ENCODE measurements at places on chromosomes 11 and 22. TPM values are rescaled to one million over a fixed set of nuclear protein-coding genes. Genes with fewer than 3 reads are reported as not detected.

Gene OR8D1
- not detected for total RNA-seq

Gene SDF2L1
- 10.5 TPM for total RNA-seq

Gene C22orf31
- not detected for total RNA-seq

DNA sequence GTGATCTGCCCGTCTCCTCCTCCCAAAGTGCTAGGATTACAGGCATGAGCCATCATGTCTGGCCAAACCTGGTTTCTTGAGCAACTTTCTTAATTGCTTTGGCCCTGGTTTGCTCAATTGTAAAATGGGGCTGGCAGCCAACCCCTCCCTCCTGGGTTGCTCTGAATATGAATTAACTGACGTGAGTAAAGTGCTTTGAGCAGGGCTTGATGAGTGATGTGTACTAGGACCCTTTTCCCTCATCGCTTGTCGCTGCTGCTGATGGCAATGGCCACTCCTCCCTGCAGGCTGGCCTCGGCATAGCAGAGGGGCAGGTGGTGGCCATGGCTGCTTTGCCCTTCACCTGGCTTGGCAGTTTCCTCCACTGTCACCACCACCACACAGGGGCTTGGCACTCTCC lies 41.5 kb downstream of the RNF141 start:
- no peak for DNase-seq

DNA sequence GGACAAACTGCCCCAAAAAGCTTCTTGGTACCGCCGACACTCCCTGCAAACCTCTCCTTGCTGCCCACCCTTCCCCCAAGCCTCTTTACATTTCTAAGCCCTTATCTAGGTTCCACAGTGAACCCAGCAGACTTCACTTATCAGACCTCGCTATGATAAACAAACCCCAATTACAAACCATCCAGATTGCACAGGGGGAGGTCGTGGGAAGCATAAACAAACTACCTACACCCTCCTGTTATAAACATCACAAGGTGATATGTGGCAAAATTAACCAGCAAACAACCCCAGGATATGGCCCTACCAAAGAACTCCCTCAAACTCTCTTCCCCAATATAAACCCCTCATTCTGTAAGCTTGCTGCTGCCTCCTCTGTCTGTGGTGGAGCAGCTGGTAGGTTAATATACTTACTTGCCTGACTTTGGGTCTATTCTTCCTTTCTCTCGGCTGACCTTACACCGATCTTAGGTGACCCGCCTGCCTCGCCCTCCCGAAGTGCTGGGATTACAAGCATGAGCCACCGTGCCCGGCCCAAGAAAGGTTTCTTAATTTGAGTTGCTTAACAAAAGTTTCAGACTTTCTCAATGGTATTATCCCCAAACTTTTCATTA lies 66.0 kb upstream of the TENM4 start:
- no peak for DNase-seq

GRCh38 chr11:19283991-19284390 lies 43.2 kb upstream of the E2F8 start:
- DNase-seq = no peak

DNA sequence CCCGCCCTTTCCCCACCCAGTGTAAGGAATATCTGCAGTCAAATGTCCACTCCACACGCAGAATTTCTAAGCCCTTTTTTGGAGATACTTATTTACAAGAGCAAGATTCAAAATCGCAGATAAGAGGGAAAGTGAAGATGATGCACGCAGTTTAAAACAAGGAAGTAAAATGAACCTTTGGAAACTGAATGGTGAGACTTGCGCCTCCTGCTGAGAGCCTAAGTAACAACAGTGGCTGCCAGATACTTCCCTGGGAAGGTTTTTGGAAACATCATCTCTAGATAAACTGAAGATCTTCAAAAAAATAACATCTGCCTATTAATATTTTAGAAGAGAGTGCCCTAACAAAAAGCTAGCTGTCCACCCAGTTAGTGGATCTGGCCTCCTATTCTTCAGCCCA lies 963.1 kb upstream of the FAT3 start:
- no peak for DNase-seq

DNA sequence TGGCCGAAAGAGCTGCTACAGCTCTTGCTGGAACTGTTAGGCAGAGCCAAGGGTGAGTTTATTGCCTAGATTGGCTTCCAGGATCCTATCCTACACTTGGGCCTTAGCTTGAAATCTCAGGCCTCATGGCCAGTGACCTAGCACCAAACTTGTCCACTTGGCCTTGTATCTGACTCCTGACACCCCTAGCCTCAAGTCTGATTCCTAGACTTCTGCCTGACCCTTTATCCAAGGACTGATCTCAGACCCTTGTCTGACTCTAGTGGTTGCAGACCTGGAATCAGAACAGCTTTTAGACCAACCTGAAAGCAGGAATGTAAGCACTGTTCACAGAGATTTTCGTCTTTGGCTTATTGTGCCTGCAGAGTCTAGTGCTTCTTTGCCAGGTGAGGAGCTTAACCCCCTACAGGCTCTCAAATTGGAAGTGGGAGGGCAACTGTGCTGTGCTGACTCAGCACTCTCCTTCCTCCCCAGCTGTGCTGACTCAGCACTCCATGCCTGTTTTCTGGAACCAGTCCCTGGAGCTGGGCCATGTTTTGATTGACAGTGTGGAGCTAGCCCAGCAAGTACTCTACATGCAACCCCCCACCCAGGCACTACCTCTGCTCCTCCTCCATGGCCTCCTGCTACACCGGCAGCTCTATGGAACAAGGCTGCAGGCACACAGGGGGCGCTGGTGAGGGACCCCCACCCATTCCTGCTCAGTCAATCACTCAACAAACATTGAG lies 35.1 kb downstream of the RRP8 start:
- DNase-seq = peak; percentile 93

GRCh38 chr11:57306940-57307565 lies 17.7 kb downstream of the TNKS1BP1 start:
- peak; percentile 76 for DNase-seq

DNA sequence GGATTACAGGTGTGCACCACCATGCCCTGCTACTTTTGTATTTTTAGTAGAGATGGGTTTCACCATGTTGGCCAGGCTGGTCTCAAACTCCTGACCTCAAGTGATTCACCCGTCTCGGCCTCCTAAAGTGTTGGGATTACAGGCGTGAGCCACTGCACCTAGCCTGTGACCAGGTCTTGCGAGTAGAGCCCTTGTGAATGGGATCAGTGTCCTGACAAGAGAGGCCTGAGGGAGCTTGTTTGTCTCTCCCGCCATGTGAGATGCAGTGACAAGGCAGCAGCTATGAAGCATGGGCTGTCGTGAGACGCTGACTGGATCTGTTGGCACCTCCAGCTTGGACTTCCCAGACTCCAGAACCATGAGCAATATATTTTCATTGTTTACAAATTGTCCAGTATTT lies 69.3 kb downstream of the LRRC32 start:
- no peak for DNase-seq

GRCh38 chr11:123543797-123544196 lies 110.6 kb downstream of the SCN3B start:
- peak; percentile 72 for DNase-seq

DNA sequence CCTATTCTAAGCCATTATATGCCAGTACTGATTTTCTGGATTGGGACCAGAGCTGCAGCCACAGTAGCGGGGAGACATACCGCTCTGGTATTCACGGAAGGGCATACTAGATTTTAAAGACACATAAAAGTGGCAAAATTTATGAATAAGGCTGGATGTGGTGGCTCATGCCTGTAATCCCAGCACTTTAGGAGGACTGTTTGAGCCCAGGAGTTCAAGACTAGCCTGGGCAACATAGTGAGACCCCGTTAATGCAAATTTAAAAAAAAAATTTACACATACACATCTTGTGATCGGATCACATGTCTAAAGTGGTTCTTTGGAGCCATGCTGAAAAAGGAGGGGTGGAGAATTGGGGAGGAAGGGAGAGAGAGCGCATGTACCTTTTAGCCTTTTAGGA lies 9.0 kb downstream of the RPL27A start:
- DNase-seq = no peak

DNA sequence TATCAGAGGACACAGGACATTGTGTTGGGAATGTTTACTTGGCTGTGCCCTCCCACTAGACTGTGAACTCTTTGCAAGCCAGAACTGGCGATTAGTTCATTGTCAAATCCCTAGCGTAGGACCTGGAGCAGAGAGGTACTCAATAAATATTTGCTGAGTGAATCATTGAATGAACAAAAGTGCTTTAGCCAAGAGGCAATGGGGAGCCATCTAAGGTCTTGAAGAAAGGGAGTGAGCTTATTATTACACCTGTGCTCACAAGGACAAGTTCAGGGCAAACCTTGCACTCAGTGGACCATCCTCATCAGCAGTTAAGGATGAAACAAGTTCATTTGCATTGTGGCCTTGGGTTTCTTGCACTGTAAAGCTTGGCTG lies 1.1 kb upstream of the RASSF10 start:
- peak; percentile 52 for DNase-seq

DNA sequence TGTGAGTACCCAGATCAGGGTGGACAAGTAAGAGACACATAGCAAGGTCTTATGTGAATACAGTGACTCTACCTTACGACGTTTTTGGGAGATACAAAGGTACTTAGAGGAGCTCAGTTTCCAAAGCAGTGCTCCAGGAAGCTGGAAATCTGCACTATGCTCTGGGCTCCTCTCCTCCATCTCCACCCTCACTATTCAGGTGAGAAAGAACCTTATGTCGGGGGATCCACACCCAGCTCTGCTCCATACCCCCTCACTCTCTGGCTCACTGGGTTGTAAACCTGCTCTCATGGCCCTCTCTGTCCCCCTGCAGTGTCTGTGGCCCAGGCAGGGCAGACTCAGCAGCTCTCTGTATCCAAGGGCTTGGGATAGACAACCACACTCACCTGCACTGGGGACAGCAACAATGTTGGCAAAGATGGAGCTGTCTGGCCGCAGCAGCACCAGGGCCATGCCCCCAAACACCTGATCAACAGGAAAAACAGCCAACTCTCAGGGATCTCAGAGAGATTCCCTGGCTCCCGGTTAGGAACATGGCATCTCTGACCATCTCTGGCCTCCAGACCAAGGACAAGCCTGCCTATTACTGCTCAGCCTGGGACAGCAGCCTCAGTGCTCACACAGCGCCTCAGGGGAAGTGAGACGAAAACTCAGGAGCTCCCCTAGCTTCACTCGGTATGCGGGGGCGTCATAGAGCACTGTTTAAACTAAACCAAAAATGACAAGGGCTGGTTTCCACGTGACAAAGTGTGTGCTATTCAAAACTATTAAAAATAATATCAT lies 60.9 kb upstream of the TOP3B start:
- DNase-seq = no peak
